Calu3 (cell line): ENCODE measurements at places on chromosomes 5 and 9. TPM values are rescaled to one million over a fixed set of nuclear protein-coding genes. Genes with fewer than 3 reads are reported as not detected.

DNA sequence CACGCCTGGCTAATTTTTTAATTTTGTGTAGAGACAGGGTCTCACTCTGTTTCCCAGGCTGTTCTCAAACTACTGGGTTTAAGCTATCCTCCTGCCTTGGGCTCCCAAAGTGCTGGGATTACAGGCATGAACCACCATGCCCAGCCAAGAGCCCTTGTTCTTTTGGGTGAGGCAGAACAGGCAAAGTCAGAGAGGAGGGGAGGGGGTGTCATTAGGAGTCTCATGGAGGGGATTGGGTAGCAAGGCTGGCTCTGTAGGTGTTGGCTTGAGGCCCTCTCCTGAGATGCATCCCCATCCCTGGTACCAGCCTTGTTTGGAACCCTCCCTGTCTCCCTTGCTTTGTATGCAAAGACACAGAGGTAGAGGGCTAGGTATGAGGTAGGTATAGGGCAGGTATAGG is 24.1 kb downstream of the GSN start:
- no peak for DNase-seq

IRGM gene
- total RNA-seq = not detected in 2 replicates

DRD1 gene
- not detected in 2 replicates for total RNA-seq

GRCh38 chr5:159908591-159908940 is 7.7 kb upstream of the ADRA1B start:
- no peak for DNase-seq

- DNase-seq = peak; percentile 99
These were observed at the start of gene CAMLG for GRCh38 chr5:134738133-134738962. Gene CAMLG (plus strand): TSS chr5:134738548. CDS start chr5:134738621, 73 bp downstream.

NIPAL4 gene
- total RNA-seq = 2.7 and 3.2 TPM in 2 replicates

CAPSL gene
- not detected in 2 replicates for total RNA-seq

ERAP2 gene
- 67.7 TPM in 2 replicates for total RNA-seq

DNA sequence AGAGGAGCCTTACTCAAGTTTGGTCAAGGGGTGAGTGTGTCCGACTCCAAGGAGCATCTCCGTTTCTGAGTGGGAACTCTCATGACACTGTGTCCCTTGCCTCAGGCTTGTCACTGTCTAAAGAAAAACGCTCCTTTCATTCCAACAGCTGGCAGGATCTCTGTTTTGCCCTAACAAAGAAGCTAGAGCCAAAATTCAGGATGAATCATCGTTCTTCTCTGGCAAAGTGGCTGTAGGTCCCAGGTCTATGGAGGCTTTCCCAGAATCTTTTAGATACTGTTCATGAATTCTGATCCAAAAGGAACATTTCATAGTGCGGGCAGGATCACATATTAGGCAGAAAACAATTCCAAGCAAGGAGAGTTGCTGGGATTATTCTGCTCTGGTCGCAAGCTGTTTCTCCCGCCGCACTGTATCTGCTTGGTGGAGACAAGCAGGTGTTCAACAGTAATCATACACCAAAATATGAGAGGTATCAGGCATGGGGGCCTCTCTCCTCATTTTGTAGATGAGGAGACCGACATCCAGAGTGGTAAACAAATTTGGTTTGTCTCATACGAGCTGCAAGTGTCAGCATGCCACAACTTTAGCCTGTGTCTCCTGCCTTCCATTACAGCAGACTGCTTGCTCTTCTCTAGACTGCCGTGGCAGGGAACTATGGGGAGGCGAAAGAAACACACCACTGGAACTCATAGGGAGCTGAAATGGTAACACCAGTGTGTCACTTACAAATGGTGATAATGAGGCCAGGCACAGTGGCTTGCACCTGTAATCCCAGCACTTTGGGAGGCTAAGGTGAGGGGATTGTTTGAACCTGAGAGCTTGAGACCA is 72.6 kb downstream of the ENTREP1 start:
- DNase-seq = no peak

GRCh38 chr9:112772215-112772509 is 21.6 kb downstream of the SNX30 start:
- no peak for DNase-seq

ALDH1A1 gene
- 17.2 and 17.7 TPM in 2 replicates for total RNA-seq

GRCh38 chr5:148794275-148794674 is 32.1 kb upstream of the ADRB2 start:
- DNase-seq = no peak

GRCh38 chr5:93289942-93290341 is 291.1 kb downstream of the NR2F1-AS1 start:
- no peak for DNase-seq

KCTD16 gene
- 0.14 TPM in 1 of 2 replicates, not detected in the other for total RNA-seq

SLC6A18 gene
- total RNA-seq = not detected in 2 replicates

CNTLN gene
- total RNA-seq = 5.7 and 6.7 TPM in 2 replicates

SLC36A2 gene
- not detected in 2 replicates for total RNA-seq

NUTM2F gene
- not detected in 2 replicates for total RNA-seq

- peak; percentile 57 for DNase-seq
These were observed 714 bp downstream of the UBE2D2 start for GRCh38 chr5:139561655-139562451.

FOXD4L6 gene
- 0.28 TPM in 1 of 2 replicates, not detected in the other for total RNA-seq

DNA sequence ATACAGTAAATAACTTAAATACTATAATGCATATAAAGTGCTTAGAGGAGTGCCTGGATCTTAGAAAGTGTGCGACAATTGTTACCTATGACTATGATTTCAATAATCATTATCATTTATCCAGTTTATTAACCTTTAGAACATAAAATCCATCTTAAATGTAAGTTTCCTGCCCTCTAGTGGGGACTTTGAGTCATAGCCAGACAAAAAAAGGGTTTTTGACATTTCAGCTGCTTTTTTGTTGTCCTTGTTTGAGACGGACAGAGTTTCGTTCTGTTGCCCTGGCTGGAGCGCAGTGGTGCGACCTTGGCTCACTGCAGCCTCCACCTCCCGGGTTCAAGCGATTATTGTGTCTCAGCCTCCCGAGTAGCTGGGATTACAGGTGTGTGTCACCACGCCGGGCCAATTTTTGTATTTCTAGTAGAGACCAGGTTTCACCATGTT is 9.7 kb upstream of the C9orf152 start:
- no peak for DNase-seq

DNA sequence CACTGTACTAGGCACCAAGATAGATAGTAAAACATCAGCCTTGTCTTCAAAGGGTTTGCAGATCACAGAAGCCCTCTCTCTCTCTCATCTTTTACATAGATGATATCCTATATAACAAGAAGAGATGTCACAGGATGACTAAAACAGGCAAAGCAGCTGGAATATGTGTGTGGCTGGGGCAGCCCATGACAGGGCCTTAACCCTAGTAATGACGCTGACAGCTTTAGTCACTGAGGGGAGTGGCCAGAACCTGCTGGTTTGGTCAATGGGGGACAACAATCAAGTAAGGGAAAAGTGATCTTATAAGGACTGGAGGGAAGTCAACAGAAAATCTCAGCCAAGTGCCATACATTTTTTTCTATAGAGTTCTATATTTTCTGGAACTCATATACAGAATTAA is 41.9 kb upstream of the RIC1 start:
- DNase-seq = no peak

DNA sequence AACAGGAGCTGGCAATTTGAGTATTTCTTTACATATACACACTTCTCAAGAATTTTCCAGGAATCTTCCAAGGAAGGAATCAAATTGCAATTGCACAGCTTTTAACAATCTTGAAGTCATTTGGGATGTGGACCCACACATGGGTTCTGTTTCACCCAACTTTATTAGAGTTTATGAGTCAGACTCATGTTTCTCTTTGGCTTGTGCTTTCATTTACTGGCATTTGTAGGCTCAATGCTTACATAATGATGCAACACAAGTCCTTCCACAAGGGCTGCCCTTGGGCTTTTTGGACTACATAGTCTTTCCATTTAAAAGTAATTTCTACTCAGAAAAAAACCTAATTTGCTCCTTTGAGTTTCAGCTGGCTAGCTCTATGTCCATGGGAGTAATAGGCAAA is 4.6 kb upstream of the CDC37L1 start:
- DNase-seq = no peak
